Stimulated activated CD8-positive, alpha-beta memory T cell treated with anti-CD3 and anti-CD28 coated beads, Interleukin-7, amount 100 ng/mL, for 4 hours (primary cell): ENCODE measurements at places on chromosomes 12 and 14.

DNA sequence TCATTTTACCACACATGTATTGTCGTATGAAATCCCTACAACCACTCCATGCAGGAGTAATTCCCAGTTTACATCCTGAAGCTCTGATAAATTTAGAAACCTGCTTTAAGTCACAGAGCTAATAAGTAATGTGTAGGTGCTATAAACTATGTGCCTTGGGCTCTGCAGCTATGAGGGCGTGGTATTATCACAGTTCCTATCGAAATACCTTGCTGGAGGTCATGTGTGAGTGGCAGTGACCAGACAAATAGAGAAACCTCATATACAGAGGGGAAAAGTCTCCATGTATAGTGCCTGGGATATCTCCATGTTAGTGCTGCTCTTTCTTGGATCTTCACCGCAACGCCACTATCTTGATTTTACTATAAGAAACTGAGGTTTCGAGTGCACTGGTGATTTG, 883 bp upstream of the TBC1D15 start:
- no peak for DNase-seq

GRCh38 chr12:39792938-39793337, 173.3 kb upstream of the ABCD2 start:
- DNase-seq = no peak

DNA sequence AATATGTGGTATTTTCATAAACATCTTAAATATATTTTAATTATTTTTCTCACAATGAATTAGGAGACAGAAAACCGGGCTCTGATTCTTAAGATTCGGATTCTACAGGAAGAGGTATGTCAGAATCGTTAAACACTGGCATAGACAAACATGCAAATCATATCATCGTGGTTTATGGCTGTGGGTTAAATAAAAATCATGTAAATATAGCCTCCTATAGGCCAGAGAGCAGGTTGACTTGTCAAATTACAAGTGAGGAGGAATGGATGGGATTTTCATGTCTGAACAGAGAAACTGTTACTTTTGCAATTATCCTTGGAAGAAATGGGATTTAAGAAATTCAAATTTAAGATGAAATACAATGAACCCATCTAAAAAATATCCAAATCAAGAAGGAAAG, 74.9 kb upstream of the BCAT1 start:
- no peak for DNase-seq

- DNase-seq = no peak
These were observed 5.9 kb upstream of the ALG10 start for GRCh38 chr12:34016361-34016760.

- no peak for DNase-seq
These were observed 7.3 kb upstream of the FIGNL2 start for GRCh38 chr12:51855586-51856428.

- DNase-seq = no peak
These were observed 55.4 kb downstream of the SCARB1 start for GRCh38 chr12:124808272-124808671.

DNA sequence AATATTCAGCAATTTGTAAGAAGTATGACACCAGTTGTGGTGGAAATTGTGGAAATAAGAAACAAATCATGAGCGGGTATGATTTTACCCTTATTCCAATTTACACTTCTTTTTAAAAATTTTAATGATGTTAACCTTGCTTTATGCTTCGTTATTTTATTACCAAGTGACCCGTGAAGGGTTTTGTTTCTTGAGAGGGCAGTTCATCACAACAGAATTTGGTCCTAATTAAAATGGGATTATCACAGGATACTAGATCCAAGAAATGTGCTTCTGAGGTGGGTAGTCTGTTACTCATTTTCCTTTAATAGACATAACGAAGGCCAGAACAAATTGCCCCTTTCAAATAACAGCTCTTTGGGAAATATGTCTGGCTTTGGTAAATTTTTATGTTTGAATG, 25.5 kb upstream of the RASSF8 start:
- DNase-seq = no peak

GRCh38 chr12:45184147-45184963, 31.5 kb upstream of the ANO6 start:
- DNase-seq = no peak

DNA sequence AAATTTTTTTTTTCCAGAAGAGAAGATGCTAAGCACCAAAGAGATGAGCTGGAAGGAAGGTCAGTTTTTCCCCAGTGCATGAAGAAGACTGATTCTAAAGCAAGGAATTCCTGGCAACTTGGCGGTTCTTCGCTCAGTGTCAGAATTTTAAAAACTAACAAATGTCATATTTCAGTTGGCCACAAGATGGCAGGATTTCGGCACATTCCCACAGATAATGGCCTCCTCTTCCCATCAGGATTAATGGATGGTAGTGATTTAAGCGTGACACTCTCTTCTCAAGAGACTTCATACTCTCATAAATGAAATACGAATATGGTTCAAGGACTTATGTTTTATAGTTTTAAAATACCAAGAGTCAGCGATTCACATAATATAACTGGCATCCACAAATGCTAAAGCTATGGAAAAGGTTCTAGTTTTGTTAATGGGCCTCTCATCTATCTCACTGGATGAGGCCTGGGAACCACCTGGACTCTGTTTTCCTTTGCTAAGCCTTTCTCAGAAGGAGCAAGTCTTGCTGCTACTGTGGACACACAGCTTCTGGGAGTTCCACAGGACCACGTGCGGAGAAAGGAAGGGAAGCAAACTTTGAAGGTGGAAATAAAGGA, 46.1 kb upstream of the PTPRO start:
- no peak for DNase-seq

DNA sequence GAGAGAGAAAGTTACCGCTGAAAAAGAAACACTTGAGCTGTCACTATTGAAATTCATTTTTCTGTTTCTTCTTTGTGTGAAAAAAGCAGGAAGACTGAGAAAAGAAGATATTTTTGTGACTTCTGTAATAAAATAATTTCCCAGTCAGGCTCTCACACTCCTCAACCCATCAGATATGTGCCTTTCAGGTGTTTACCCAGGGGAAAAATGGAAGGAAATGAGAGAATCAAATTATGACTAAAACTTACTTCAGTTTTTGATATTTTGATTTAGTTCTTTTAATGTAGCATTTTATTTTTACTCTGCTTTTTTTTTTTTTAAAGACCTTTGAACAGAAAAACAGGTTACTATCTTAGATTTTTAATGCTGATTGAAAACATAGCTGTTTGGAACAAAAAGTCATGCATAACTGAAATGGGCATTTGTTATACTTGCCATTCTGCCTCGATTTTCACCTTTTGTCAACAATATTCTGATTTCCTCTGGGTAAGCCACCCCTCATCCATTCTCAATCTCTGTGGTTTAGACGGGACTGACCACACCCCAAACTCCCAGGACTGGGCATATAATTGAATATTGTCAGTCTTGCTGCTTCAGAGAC, 133.2 kb upstream of the KRR1 start:
- DNase-seq = no peak
